A673 (cell line): ENCODE measurements at places on chromosomes 7 and 10. TPM values are rescaled to one million over a fixed set of nuclear protein-coding genes. Genes with fewer than 3 reads are reported as not detected.

LIPM gene
- total RNA-seq, result not detected in 2 replicates

PRRT4 gene
- 38.8 and 42.4 TPM in 2 replicates for total RNA-seq

TET1 gene
- 15.2 and 17.4 TPM in 2 replicates for total RNA-seq

METTL27 gene
- 0.85 TPM in 1 of 2 replicates, not detected in the other for total RNA-seq

LIPF gene
- not detected in 2 replicates for total RNA-seq

FLNC gene
- total RNA-seq, result 6.5 and 7.8 TPM in 2 replicates

GNGT1 gene
- total RNA-seq, result not detected in 2 replicates

ZNF239 gene
- total RNA-seq, result 7.9 and 9.7 TPM in 2 replicates

SAP25 gene
- 1.7 and 2.8 TPM in 2 replicates for total RNA-seq

MMP21 gene
- not detected in 2 replicates for total RNA-seq

FAM131B gene
- total RNA-seq, result 1.8 and 1.9 TPM in 2 replicates

PGAM2 gene
- total RNA-seq, result not detected in 2 replicates

MRLN gene
- total RNA-seq, result 0.72 TPM in 1 of 2 replicates, not detected in the other

MSMB gene
- not detected in 2 replicates for total RNA-seq

NRF1 gene
- 28.7 and 30.2 TPM in 2 replicates for total RNA-seq

SLC26A5 gene
- not detected in 2 replicates for total RNA-seq

ZNF394 gene
- total RNA-seq, result 19.3 and 20.2 TPM in 2 replicates

TMEM225B gene
- total RNA-seq, result 0.81 and 1.3 TPM in 2 replicates
